ENCODE measurements at places on chromosomes 4 and X. TPM values are rescaled to one million over a fixed set of nuclear protein-coding genes. Genes with fewer than 3 reads are reported as not detected.

Gene SPIN2A
- total RNA-seq = not detected

Gene BMX
- not detected for total RNA-seq

Gene HTN1
- not detected for total RNA-seq

Gene PGRMC1
- 174 TPM for total RNA-seq

Gene PAGE1
- not detected for total RNA-seq

Gene CYP2U1
- 9.3 TPM for total RNA-seq

Gene OTC
- not detected for total RNA-seq

Gene ASMT
- total RNA-seq = not detected

Gene SHROOM4
- 6.6 TPM for total RNA-seq

Gene MSN
- total RNA-seq = 296 TPM

Gene BCAP31
- total RNA-seq = 249 TPM

Gene KCTD8
- not detected for total RNA-seq

Gene TRMT2B
- 18.7 TPM for total RNA-seq

Gene COL4A6
- under 0.01 TPM for total RNA-seq

Gene ZCCHC12
- not detected for total RNA-seq

Gene ZAR1
- total RNA-seq = not detected

Gene MAOB
- not detected for total RNA-seq

Gene FAM156A
- 14.1 TPM for total RNA-seq

Gene RHOXF2B
- total RNA-seq = not detected
